ENCODE measurements at places on chromosomes 5 and 9.

GRCh38 chr9:36833954-36834353 lies 200.1 kb downstream of the PAX5 start:
- DNase-seq = no peak

- no peak for DNase-seq
Observed at GRCh38 chr9:125883565-125884217, 136.5 kb downstream of the PBX3 start.

DNA sequence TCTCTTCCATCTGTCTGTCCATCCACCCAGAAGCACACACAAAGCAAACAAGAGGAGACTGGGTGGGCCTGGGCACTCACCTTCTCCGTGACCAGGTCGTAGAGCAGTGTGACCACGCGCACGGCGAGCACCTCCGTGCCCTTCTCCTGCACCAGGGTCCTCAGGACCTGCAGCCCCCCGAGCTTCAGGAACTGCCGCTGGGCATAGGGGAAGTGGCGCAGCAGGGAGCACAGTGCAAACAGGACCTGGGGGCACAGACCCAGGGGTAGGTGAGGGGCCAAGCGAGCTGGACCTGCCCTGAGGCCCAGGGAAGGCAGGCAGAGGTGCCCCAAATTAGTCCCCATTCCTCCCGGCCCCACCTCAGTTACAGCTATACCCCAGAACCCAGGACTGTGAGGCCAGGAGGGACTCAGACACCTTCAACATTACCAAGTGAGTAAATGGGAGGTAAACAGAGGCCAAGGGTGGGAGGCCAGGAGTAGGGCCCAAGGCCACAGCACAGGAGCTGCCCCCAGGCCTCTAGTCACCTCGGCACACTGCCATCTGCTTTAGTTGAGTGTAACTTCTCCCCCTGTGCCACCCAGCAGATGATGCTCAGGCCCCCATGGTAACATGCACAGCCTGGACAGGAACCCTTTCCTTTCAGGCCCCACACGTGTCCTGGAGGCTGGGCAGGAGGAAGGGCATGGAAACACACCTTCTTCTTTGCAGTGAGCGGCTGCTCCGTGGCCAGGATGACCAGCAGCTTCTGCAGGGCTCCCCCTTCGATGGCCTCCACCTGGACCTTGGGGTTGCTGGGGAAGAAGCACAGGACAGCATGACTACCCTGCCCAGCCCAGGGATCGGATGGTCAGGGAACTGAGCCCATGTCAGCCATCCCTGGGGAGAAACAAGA lies 76.2 kb upstream of the LRRTM2 start:
- no peak for DNase-seq

- peak; percentile 49 for DNase-seq
Observed at GRCh38 chr9:95004411-95005277, 278.1 kb downstream of the AOPEP start.

- DNase-seq = no peak
Observed at GRCh38 chr9:133794016-133794760, 56.0 kb upstream of the SARDH start.

DNA sequence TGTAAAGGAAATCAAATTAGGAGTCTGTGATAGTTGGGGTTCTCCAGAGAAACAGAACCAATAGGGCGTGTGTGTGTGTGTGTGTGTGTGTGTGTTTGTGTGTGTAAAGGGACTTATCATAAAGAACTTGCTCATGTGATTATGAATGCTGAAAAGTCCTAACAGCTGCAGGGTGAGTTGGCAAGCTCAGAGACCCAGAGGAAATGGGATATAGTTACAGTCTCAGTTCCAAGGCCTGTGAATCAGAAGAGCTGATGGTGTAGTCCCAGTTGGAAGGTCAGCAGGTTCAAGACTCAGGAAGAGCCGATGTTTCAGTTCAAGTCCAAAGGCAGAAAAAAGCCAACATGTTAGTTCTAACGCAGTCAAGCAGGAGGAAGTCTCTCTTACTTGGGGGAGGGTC lies 214.2 kb downstream of the ELAVL2 start:
- DNase-seq = no peak

DNA sequence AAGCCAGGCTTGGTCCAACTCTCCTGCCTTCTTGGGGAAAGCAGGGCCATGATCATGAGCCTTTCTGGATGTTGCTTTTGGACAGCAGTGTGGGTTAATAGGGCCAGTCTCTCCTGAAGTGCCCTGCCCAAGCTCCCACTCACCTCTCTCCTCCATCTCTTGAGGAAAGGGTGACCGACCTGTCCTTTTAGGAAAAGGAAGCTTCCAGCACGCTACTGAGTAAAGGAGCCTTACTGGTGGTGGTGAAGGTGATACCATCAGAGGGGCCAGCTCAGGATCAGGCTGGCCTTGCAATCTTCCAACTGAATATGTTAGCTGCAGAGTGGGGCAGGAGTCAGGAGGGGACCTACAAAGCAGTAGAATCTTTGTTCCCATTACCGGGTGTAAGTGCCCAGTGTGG lies 2.2 kb upstream of the RGS3 start:
- no peak for DNase-seq

DNA sequence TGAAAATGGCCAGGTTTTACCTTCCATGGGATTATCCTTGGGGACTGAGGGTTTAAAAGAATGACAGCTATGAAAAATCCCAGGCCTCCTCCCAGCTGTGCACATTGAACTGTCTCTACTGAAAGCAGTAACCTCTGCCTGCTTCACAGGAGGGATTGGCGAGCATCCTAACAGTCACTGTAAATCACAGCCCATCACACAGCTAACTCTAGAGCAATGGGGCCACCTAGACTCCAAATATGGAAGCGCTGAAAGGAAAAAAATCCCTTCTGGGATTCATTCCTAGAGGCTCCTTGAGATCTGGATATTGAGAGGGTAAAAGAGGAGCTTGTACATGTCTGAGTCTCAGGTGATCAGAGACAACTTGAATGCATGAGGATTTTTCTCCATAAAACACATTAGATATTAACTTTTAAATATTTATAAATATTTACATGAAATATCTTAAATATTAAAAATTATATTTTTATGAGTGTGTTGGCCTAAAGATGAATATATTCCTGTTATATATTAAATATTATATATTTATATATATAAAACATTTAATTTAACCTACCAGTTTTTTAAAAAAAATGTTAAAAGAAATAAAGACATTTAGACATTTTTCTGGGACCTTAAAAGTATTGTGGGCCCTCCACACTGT lies 133.8 kb upstream of the SLC24A2 start:
- DNase-seq = no peak

DNA sequence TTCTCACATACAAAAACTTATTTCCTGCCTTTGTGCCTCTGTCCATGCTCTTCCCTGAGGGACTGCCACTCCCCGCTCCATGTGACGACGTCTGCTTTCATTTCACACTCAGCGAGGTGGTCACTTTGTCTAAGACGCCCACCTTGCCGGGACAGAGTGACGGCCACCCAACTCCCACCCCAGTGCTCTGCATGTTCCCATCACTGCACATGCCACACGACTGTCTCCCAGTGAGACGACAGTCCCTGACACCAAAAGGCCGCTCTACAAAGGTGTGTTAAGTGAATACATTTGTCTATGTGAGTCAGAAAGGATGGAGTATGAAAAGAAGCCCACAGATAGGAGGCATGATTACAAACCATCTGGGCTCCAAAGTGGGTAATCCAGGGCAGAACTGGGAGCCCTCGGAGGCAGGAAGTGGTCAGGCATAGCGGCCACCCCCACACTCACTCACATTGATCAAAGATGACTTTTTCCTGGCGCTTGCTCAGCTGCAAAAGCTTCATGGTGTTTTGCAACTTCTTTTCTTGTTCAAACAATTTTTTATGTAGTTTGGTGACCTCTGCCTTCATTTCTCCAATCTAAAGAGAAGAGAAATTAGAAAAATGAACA lies 185.8 kb downstream of the CDK5RAP2 start:
- DNase-seq = peak; percentile 66

- DNase-seq = no peak
Observed at GRCh38 chr5:122377026-122377425, 65.0 kb downstream of the SNCAIP start.

DNA sequence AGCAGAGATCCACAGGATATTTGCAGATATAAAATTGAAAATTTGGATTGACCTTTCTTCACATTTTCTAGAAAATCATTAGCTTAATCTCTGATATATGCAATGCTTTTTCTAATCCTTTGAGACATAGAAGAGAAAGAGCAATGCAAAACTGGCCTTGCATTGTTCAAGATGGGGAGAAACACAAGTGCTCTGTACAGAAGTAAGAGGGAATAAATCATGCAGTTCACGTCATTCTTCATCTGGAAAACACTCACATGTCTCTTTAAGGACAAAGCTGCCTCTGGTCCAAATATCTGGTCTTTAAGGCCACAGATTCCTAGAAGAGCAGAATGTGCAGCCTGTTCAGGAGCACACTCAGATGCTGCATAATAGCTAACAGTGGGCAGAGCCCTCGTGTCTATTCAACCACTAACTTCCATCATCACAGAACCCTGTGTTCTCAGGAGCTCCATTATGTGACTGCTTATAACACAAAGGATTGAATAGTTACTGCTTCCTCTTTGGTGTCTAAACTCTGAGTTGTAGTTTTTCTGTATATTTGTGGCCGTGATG lies 277.5 kb downstream of the PLK2 start:
- no peak for DNase-seq

DNA sequence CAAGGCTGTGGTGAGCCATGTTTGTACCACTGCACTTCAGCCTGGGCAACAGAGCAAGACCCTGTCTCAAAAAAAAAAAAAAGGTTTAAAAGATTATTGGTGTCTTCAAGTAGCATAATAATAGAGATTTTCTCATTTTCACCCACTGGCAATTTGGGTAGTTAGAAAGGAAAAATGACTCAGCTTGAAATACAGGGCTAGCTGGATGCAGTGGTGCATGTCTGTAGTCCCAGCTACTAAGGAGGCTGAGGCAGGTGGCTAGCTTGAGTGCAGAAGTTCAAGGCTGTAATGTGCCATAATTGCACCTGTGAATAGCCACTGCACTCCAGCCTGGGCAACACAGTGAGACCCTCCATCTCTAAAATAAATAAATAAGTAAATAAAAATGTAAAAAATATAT lies 111.1 kb downstream of the ARRDC3 start:
- DNase-seq = no peak

- no peak for DNase-seq
Observed at GRCh38 chr5:155575861-155576260, 562.3 kb downstream of the KIF4B start.

GRCh38 chr9:100229136-100229535 lies 123.6 kb downstream of the TEX10 start:
- DNase-seq = no peak

- DNase-seq = no peak
Observed at GRCh38 chr5:7592910-7593309, 197.0 kb downstream of the ADCY2 start.

- DNase-seq = no peak
Observed at GRCh38 chr9:109164042-109164441, 3.0 kb downstream of the FRRS1L start.

- DNase-seq = peak; percentile 85
Observed at GRCh38 chr9:95494416-95495371, 22.1 kb downstream of the PTCH1 start.

GRCh38 chr9:124782661-124783574 lies 6.0 kb downstream of the OLFML2A start:
- no peak for DNase-seq

GRCh38 chr5:149443210-149443609 lies 64.1 kb upstream of the IL17B start:
- no peak for DNase-seq

GRCh38 chr9:128943832-128944620 lies 3.4 kb downstream of the DOLK start:
- no peak for DNase-seq

DNA sequence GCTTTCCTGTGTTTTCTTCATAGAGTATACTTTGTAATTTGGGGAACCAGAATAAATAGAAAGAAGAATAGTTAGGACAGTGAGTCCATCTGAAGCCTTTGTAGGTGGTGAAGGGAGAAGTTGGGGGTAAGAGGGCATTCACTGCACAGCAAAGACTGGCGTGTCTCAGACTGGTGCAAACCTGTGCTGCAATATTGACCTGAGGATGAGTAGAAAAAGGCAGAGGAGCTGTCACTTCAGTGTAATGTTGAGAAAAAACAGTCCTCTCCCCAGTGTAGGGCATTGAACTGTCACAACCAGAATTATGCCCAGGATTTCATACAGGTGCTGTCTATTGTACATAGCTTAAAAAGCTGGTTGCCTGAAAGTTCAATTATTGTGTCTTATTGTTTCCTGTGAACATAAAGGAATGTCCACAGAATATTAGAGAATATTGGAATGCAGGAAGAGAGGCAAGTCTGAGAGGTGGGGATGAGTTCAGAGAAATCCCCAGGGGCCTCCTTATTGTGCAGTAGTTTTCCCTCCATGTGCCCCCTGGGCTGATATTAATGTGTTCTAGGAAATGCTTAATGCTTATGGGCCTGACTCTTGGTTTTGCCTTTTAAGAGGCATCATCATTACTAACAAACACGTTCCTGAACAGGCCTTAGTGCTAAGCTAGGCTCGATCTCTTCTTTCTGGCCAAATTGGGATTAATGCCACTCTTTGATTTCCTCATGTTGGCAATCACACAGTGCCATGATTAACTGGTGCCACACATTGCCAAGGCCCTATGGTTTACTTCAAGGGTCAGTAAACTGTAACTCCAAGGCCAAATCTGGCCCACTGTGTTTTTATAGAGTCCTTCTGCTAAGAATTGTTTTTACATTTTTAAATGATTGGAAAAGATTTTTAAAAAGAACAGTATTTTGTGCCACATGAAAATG lies 34.0 kb downstream of the DAPK1 start:
- no peak for DNase-seq

GRCh38 chr5:68648944-68649857 lies 433.6 kb downstream of the PIK3R1 start:
- no peak for DNase-seq

- no peak for DNase-seq
Observed at GRCh38 chr5:96565582-96566265, 96.5 kb upstream of the CAST start.

- peak; percentile 94 for DNase-seq
Observed at GRCh38 chr9:124869986-124870560, 8.1 kb downstream of the ARPC5L start.

DNA sequence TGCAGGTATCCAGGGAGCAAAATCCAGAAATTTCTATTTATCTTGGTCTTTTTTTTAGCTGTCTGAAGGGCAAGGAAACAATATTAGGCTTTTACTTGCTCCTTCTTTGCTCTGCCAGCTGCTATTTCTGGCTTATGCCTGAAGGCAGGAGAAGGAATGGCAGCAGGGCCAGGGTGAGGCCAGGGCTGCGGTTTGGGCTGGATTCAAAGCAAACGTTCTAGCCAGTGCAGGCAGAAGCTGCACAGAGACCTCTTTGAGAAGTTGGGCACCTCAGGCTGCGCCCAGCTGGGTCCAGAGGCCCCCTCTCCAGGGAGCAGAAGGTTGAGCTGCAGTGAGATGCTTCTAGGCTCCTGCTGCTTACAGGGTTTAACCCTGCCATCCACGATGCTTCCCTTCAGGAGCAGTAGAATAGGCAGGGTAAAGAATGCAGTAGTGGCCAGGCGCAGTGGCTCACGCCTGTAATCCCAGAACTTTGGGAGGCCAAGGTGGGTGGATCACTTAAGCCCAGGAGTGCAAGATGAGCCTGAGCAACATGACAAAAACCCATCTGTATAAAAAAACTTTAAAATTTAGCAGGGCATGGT lies 201.2 kb downstream of the ADCY2 start:
- no peak for DNase-seq

GRCh38 chr5:125604104-125604503 lies 819.1 kb upstream of the GRAMD2B start:
- no peak for DNase-seq

Measured in activated CD4-positive, alpha-beta T cell treated with anti-CD3 and anti-CD28 coated beads, Interleukin-2, amount 50 U/mL, for 48 hours (primary cell).